ENCODE measurements at places on chromosomes 16 and 17.

DNA sequence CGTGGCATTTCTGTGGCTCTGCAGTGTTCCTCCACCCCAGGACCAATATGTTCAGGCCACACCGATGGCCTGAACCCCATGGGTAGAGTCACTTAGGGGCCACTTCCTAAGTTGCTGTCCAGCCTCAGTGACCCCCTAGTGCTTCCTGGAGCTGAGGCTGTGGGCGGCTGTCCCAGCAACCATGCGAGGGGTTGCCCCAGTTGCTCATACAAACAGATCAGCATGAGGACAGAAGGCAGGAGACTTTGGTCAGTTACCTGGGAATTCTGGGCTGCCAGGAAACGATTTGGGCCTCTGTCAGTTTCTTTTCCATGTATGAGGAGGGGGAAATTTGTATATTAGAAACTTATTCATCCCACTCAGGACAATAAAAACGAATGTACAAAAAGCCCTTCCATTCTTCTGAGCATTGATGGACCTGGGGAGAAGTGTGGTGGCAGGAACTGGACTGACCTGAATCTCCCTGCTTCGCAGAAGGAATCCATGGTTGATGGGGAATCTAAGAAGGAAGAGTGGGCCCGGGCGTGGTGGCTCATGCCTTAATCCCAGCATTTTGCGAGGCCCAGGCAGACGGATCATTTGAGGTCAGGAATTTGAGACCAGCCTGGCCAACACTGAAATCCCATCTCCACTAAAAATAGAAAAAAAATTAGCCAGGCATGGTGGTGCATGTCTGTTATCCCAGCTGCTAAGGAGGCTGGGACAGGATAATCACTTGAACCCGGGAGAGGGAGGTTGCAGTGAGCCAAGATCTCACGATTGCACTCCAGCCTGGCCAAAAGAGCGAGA lies 4.9 kb upstream of the IL32 start:
- DNase-seq = no peak

GRCh38 chr17:66763056-66763455 lies 71.9 kb upstream of the CACNG5 start:
- no peak for DNase-seq

DNA sequence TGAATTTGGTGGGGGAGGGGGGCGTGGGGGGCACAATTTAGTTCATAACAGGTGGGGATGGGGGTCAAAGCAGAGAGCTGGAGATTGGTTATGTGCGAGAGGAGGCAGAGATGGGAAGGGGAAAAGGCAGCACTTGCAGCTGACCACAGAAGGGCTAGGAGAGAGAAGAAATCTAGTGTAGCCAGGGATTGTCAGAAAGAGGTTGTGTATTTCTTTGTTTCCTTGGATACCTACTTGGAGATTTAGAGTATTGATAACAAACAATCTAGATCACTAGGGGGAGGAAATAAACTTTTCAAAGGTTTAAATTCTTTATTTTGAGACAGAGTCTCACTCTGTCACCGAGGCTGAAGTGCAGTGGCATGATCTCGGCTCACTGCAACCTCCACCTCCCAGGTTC lies 47.1 kb upstream of the YPEL2 start:
- no peak for DNase-seq

DNA sequence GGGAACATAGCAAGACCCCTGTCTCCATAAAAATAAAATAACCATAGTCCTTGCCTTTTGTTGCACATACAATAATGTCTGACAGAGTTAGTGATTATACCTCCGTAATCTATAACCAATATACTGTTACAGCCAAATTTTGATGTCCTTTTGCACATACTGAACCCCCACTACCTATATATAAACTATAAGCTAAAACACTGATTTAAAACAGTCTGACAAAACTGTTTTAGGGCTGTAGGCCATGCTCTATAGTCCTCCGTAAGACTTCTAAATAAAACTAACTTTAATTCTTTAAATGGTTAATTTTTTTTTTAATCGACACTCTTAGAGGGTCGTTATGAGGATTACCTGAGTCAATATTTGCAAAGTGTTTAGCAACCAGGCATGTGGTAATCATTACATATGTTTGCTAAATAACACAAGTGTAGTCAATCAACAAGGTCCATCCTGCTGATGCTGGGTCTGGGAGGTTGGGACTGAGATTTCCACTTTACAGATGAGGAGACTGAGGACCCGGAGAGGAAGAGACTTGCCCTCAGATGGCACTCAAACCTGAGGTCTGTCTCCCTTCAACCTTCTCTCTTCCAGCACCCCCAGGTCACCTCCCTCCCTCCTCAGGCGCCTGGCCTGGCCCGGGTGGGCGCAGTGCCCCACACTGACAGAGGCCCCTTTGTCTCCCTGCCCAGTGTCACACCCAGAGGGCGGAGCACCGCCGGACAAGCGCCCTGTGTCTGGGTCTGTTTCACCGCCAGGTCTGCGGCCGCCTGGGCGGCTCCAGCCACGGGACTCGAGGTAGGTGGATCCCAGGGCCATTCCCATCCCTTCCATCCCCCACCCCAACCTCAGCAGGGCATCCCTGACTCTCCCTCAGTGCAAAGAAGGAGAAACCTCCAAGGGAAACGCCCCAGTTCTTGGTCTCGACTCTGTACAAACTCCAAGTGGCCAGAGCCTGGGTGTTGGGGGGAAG lies 10.3 kb downstream of the ZNF385C start:
- no peak for DNase-seq

DNA sequence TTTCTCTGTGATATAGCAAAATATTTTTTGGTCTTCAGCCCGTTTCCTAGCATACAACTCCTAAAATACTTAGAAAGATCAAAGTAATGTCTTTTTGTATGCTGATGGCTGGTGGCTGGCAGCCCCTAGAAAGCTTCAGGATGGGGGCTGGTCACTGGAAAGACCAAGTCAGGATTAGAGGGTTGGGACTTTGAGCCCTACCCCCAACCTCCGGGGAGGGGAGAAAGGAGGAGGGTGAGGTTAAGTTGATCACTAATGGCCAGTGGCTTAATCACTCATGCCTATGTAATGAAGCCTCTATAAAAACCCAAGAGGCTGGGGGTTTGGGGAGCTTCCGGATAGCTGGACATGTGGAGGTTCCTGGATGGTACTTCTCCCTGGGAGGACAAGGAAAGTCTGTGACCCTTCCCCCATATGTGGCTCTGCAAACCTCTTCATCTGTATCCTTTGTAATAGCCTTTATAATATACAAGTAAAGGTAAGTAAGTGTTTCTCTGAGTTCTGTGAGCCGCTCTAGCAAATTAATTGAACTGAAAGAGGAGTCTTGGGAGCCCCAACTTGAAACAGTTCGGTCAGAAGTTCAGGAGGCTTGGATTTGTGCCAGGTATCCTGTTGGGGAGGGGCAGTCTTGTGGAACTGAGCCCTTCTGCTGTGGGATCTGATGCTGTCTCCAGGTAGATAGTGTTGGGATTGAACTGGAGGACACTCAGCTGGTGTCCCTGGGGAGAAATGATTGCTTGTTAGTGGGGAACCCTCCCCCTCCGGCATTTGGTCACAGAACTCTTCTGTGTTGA lies 3.5 kb downstream of the SLC7A6 start:
- no peak for DNase-seq

GRCh38 chr17:51597345-51597744 lies 337.0 kb downstream of the UTP18 start:
- no peak for DNase-seq

DNA sequence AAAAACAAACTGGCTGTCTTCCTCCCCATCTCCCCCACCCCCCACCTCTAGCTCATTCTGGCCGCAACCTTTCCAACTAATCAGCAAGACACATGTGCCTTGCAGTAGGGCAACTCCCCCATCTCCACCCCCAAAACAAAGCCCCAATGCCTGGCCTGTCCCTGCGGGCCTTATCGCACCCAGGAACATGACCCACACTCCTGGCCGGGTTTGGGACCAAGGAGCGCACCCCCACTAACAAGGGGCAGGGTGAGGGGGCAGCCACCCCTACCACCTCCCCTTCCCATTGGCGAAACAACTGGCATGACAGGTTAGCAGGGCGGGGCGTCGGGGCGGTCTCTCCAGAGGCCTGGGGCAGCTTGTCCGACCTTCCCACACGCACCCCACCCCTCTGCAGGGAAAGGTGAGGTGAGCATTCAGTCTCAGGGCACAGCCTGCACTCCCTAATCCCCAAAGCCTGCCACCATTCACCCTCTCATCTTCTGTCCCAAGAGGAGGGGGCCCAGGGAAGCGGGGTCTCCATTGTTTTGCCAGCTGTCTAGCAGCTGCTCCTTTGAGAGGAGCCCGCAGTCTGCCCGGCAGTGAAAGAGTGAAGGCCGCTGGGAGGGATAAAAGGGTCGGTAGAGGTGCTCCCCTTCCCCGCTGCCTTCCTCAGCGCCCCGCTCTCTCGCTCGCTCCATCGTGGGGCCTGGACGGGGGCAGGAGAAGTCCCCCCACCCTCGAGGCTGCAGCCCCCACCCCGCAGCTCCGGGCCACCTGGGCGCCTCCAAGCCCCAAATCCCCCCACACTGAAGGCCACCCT lies 765 bp downstream of the MYO18A start:
- DNase-seq = no peak

DNA sequence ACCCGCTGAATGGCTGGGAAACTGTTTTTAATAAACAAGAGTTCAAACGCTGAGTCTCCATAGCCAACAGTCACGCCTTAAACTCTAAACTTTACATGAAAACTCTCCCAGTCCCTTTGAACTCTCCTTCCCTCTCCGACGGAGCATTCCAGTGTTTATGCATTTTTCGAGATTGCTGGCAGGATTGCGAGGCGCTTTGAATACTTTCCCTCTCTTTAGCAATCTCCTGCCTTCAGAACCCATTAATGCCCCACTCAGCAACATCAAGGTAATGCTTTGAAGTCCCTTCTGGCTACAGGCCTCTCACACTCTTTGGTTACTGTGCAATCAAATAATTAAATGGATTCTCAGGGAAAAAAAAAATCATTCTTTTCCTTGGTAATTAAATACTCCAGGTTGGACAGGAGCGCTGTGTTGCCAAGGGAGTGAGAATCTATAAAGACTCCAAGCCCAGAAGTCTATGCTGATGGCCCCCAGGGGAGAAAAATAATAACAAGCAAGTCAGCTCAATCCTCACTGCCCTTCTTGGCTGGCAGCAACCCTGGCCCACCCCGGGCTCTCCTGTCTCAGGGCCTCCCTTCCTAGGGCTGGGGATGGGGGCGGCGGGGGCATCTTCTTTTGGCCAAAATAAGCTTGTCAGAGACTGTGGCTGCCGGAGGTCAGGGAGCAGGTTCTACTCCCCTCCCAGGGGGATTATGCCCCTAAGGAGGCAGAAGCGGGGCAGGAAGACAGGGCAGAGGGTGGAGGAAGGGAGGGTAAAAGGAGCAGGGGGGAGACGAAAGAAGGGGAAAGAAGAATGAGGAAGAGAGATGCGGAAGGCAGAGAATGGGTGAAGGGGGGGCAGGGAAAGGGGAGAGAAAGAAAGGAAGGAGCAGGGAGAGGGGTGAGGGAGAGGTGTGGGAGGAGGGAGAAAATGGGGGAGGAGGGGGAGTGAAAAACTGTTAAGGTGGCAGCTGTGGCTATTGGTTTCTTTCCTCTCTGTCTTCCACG lies 45.2 kb downstream of the AXIN2 start:
- no peak for DNase-seq

All from memory B cell (primary cell).